ENCODE measurements at places on chromosomes 16 and 17.

DNA sequence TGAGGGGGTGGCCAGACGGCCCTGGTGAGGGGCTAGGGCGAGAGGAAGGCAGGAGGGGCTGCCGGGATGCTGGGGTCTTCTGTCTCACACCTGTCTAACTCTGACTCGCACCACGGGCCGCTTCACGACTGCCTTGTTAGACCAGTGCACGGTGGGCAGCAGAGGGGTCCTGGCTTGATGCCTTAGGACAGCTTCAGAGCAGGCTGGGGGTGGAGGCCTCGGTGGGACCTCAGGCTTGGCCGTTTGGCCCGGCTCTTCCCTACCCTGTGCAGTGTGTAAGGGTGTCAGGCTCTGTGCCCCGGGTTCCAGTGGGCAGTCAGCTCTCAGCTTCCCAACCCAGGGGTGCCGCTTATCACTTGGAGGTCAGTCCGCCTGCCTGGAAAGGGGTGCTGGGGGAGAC, 100.7 kb downstream of the OR1D5 start:
- DNase-seq: no peak

- DNase-seq: no peak
Measured at GRCh38 chr17:59751955-59752413, 44.5 kb downstream of the VMP1 start.

DNA sequence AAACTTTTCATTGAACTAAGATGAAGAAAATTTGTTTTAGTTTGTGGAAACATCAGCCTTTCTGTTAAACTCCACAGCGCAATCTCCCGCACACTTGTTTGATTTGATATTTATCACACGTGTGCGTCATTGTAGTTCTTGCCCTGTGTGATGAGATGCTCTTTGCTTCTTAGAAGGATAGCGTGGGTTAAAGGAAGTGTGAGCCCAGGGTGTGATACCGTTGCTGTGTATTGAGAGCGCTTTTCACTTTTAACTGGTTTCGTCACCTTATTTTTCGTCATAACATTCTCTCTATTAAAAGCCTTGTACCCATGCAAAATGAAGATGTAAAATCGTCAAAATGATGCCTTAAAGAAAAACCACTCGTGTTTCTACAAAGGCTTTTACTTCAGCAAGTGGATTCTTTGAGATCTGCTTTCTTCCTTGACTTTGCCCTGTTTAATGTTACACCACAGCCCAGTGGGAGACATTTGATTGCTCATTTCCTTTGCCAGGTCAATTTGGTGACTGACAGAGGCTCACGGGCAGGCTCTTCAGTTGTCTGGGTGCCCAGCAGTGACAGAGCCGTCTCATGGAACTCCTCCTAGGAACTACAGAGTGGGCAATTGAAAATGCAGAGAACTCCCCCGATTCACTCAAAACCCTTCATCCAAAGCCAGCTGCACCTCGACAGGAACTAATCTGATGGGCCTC, 61.1 kb downstream of the RPA1 start:
- no peak for DNase-seq

- no peak for DNase-seq
Measured at GRCh38 chr17:78206298-78206697, 7.8 kb upstream of the BIRC5 start.

DNA sequence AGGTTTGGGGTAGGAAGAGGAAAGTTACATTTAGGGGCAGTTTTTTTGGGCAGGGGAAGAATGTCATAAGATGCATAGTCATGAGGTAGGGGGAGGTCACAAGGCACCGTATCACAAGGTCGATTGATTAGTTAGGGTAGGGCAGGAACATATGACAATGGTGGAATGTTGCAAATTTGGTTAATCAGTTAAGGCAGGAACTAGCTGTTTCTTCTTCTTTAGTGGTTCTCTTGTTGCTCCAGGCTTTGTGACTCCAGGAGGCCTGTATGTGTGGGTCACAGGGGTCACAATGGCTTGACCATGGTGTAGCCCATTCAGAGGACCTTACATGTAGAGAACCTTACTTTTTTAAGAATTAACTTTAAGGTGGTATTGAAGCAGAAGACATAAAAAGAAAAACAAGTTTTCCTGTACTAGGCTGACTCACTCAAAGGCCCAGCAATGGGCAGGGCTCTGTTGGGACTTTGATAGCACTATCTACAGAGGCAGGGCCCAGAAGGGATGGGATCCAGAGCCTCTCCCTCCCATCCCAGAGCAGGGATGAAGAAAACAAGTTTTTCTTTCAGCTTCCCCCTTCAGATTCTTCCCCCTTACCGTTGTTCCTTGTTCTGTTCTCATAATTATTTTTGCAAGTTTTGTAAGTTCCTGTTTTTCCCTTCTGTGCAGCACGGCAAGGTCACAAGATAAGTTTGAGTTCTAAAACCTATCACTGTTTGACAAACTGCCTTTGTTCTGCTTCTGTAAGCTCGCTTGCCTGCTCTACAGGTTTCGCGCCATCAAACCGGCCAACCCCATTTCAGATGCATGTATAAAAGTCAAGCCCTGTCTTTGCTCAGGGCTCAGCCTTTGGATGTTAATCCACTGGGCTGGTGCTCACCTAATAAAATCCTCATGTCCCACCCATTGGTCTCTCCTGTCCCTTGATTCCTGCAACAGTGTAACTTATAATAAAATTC, 45.8 kb upstream of the ATF7IP2 start:
- DNase-seq: no peak

DNA sequence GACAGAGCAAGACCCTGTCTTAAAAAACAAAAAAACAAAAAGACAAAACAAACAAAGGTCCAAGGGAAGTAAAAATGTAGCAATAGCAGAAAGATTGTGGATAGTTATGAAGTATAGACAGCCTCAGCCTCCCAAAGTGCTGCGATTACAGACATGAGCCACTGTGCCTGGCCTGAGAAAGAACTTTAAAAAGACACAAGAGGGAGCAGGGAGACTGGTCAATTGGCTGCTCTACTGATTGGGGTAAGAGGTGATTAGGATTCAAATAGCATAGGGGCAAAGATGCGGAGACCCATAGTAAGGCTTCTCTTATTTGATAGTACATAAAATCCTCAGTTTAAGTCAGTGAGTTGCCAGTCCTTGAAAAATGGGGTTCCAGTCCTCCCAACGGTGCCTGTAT, 518.2 kb upstream of the GOT2 start:
- no peak for DNase-seq

- DNase-seq: no peak
Measured at GRCh38 chr17:76678330-76678729, 32.4 kb downstream of the MXRA7 start.

DNA sequence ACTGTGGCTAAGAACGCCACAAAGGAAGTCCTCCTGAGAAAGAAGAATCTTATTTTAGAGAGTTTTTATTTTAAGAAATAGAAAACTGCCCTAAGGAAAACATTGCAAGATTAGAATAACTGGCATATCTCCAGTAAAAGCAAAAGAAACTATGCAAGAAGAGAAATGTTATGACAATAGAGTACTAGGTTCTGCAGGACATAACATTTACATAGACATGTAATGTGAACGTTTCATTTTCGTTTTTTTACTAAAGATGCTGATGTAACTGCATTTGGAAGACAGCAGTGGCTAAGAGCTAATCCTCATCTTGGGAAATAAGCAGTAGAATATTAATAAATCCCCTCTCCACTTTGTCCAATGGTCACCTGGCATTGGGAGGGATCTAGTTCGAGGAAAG, 7.8 kb upstream of the ASGR2 start:
- no peak for DNase-seq

DNA sequence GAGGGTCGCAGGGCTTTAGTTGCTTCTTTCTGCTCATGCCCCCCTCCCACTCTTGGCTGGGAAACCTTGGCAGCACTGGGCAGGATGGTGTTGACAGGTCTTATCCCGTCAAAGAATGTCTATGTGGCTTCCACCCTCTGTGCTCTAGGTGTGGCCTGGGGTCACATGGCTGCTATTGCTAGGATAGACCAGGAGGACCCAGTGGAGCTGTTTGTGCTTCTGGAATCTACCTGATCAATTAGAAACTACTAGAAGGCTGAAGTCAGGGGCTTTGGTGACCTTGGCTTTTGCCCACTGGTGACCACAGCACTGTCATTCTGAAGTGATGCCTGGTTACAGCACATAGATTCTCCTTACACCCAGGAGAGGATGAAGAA, 105.8 kb downstream of the CMIP start:
- DNase-seq: no peak

- no peak for DNase-seq
Measured at GRCh38 chr17:681738-682529, 32.7 kb downstream of the VPS53 start.

DNA sequence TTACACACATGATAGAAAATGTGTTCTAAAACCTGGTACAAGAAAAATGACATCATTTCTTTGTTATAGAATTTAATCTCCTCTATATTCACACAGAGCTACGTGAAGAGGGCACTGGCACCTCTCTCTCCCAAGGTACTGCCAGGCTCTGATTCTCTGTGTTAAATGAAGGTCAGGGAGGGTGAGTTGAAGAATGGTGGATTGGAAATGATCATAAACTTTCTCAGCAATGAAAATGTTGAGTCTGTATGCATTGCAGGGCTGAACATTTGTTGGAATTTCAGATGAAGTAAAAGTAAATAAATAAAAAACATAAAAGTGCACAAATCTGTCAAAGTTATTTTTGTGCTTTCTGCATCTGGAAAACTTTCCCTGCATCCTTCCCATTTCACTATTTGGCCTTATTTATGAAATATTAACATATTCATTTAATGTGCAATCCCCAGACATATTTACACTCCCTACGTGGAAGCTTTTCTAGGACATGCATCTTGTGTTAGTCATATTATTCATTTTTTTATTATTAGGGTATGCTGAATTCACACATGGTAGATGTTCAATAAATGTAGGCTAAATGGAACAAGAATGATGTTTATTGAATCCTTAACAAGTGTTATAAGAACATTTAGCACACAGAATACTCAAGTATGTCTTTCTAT, 810.3 kb upstream of the CDH8 start:
- no peak for DNase-seq

DNA sequence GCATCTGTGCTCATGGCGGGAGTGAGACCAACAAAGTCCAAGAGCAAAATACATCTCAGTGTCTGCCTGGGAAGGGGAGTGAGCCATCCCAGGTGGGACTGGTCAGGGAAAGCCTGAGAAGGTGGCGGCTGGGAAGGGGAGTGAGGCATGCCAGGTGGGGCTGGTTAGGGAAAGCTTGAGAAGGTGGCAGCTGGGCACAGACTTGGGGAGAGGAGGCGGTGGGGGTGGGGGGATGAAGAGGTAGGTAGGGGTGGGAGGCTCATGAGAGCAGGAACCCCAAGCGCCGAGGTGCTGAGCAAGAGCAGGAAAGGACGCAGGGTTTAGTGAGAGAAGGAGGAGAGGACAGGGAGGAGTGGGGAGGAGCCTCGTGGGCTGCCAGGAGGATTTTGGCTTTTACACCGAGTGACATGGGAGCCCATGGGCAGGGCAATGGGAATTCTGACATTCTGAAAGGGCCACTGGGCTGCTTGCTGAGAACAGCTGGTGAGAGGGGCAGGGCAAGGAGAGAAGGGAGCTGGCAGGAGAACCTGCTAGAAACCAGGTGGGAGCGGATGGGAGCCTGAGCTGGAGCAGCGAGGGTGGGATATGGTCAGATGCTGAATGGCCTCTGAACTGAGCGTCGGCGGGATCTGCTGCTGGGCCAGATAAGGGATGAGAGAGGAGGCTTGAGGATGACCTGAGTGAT, 256.1 kb upstream of the RPL38 start:
- no peak for DNase-seq

DNA sequence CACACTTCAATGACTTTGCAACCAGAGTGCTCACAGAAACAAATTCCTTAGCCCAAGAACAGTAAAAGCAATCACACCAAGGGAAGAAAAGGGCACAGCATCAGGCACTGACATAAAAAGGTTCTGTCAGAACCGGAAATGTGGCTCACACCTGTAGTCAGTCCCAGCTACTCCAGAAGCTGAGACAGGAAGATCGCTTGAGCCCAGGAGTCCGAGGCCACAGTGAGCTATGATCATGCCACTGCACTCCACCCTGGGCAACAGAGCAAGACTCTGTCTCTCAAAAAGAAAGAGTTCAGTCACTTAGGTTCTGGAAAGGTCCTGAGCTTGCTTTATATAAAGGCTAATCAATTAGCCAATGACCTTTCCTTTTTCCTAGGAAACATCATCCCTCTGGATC, 22.7 kb downstream of the YWHAE start:
- DNase-seq: no peak
